ENCODE measurements at places on chromosomes 12 and 14.

DNA sequence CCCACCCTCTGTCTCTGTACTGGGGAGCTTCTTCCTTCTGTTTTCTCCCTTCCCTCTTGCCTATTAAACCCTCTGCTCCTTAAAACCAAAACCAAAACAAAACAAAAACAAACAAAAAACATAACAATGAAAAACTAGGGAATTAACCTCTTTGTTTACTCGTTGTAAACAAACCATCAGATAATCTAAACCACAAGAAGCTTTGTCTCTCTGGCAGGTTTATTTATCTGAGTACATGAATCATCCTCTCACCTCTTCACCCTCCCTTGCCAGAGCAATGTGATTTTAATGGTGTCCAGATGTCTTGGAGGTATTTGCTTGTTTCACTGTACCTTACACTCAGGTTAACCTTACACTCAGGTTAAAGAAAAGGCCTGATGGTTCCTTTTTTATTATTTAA lies 66.1 kb downstream of the DYRK2 start:
- no peak for DNase-seq

- no peak for DNase-seq
Observed at GRCh38 chr12:83276904-83277303, 590.2 kb downstream of the TMTC2 start.

DNA sequence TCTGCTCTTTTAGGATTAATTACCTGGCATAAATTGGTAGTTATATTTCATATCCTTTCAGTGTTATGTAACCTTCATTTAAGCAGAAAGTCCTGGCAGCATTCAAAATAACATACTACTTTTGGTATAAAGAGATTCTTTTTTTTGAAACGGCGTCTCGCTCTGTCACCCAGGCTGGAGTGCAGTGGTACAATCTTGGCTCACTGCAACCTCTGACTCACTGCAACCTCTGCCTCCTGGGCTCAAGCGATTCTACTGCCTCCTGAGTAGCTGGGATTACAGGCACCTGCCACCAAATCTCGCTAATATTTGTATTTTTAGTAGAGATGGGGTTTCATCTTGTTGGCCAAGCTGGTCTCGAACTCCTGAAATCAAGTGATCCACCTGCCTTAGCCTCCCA lies 9.2 kb downstream of the KTN1 start:
- peak; percentile 69 for DNase-seq

GRCh38 chr14:34797747-34798583 lies 77.2 kb downstream of the BAZ1A start:
- no peak for DNase-seq

- no peak for DNase-seq
Observed at GRCh38 chr14:97010491-97011160, 213.4 kb downstream of the VRK1 start.

All from adrenal gland (tissue), 19 donors.